Breast epithelium (tissue), 4 donors: ENCODE measurements at places on chromosomes 2 and 18.

DNA sequence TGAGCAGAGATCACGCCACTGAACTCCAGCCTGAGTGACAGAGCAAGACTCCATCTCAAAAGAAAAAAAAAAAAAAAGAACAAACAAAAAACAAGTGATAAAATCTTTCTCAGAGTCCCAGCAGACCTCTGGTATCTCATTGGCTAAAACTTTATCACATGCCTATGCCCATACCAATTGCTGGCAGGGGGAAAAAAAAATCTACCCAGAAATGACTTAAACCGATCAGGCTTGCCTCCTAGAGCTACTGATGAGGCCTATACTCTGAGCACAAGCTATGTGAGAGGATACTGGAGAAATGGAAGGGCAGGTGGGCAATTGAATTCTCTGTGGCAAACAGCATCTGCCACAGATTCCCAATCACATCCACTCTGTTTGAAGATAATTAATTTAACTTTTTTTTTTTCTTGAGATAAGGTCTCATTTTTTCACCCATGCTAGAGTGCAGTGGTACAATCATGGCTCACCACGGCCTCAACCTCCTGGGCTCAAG is 49.0 kb downstream of the FBXO36 start:
- DNase-seq: no peak

DNA sequence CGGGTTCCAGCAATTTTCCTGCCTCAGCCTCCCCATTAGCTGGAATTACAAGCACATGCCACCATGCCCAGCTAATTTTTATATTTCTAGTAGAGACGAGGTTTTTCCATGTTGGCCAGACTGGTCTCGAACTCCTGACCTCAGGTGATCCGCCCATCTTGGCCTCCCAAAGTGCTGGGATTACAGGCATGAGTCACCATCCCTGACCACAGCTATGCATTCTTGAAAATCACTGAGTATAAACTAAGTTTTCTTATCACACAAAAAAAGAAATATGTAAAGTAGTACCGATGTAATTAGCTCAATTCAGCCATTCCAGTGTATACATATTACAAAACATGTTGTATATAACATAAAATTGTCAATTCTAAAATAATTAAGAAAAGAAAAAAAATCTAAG is 232.7 kb downstream of the MBD2 start:
- DNase-seq: no peak

DNA sequence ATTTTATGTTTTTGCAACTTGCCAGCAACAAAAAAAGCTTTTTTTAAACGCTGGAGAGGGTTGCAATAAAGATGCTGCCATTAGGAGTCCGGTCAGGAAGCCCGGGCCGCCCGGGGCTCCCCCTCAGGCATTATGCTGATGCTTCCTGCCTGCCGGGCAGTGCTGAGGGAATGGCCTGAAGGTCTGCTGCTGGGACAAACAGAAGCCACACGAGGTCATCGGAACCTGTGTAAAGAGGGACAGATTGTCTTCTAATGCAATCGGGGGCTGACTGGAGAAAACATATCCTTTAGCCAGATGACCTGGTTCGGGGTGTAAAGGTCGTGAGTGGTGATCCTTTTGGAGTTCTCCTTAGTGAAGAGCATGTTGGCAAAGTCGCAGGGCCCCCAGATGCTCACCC is 2.3 kb downstream of the IMPA2 start:
- no peak for DNase-seq

DNA sequence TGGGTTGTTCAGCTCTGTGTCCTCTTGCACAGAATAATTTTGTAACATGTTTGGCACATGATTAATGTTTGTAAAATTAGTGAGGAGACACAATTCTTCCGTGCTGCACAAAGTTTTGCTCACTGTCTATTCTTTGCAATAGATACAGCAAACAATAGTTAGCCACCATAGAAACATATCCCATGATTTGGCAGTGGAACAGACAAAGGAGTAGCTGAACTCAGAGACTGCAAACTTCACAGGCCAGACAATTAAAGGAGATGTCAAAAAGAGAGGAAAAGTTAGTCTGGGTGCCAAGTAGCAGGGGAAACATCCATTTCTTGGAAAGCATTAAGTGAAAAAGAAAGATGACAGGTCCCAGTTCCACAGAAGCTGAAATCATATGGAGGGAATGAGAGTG is 267.4 kb upstream of the NRXN1 start:
- no peak for DNase-seq

GRCh38 chr2:70525032-70525431 is 28.6 kb downstream of the TGFA start:
- no peak for DNase-seq

DNA sequence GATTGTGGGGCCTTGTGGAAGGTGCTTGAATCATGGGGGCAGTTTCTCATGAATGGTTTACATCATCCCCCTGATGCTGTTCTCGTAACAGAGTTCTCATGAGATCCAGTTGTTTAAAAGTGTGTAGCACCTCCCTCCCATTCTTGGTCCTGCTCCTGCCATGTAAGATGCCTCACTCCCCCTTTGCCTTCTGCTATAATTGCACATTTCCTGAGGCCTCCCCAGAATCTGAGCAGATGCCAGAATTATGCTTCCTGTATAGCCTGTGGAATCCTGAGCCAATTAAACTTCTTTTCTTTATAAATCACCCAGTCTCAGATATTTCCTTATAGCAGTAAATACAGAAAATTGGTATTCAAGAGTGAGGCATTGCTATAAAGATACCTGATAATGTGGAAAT is 15.6 kb upstream of the WDR75 start:
- no peak for DNase-seq

- no peak for DNase-seq
These were observed 25.0 kb downstream of the TTC32 start for GRCh38 chr2:19876751-19877150.

GRCh38 chr2:12719400-12720277 is 2.9 kb downstream of the TRIB2 start:
- DNase-seq: no peak

- DNase-seq: no peak
These were observed 3.4 kb downstream of the LPIN1 start for GRCh38 chr2:11749646-11750349.

DNA sequence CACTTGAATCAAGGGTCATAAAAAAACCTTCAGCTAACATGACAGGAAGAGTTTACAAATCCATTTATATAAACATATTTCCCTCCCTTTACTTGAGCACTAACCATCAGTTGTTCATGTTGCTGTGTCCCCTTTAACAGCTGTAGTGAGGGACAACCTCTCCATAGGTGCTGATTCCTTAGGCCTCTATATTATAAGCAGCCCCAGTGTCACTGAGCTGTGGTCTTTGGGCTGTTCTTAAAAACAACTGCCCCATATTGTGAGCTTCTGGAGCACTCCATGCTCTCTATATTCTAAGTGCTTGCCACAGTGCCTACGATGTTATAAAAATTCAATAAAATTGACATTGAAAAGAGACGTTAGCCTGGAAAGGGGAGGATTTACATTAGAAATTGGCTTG is 175.3 kb downstream of the ZNF385B start:
- DNase-seq: no peak

GRCh38 chr18:22417496-22418188 is at the start of gene CTAGE1:
Gene CTAGE1 (minus strand): TSS chr18:22417915. CDS start chr18:22417811, 104 bp downstream.
- no peak for DNase-seq

GRCh38 chr2:236970656-236971010 is 115.1 kb upstream of the COPS8 start:
- no peak for DNase-seq

GRCh38 chr2:199902486-199903110 is 8.5 kb upstream of the C2orf69 start:
- DNase-seq: no peak

DNA sequence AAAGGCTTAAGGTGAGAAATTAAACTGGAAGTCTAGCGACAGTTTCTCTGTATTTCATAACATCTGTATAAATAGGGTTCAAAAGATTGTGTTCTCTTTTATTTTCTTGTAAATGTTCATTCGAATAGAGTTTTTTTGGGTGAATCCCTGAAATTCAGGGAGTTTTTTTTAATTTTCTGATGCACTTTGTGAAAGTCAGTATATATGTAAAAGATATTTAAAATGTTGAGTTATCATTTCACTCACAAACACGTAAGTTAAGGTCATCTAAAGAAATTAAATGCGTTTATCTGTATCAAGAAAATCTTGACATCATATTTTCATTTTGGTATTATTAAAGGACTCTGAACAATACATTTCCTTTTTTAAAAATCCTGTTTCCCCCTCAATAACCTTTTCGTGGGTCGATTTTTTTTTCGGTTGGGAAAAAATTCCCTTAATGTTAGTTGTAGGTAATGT is 3.4 kb downstream of the SP9 start:
- DNase-seq: no peak

DNA sequence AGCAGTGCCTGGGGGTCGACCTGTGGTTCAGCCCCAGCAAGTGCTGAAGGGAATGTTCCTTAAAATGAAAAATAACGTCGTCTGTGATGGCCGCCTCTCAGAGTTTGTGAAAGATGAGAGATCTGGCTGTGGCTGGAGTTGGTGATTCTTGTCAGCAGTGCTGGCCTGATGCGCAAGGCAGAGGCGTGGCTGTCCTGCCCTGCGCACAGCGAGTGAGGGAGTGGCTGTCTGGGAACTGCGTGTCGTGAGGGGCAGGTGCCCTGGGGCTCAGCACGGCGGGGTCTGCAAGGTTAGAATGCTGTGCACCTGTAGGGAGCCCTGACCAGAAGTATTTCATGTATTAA is 8.8 kb downstream of the NFATC1 start:
- DNase-seq: no peak

DNA sequence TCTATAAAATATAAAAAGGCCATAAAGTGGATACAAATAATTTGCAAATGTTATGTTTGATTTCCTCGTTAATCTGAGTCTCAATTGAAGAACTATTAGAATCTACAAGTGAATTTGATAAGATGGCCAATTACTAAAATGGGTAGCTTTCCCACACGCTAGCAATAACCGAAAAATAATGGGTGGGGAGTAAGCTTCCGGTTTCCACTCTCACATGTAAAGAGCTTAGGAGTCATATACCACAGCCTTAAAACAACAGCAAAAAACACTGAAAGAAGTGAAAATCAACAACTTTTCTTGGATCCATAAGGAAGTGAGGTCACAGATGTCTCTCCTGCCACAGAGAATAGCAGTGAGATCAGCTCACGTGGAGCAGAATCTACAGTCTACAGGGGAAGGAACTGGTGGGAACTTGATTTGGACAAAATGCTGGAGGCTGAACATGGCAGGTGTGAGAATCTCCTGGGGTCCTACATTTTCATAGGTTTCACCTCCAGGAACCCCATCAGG is 18.6 kb downstream of the THAP4 start:
- DNase-seq: no peak

- DNase-seq: peak; percentile 91
These were observed 59.1 kb downstream of the ARL4C start for GRCh38 chr2:234437642-234438304.

GRCh38 chr2:20303966-20304365 is 46.7 kb downstream of the PUM2 start:
- no peak for DNase-seq

- DNase-seq: no peak
These were observed 154.9 kb downstream of the AQP4 start for GRCh38 chr18:26710470-26711096.

GRCh38 chr18:35041815-35042387 is 688 bp downstream of the MAPRE2 start:
- no peak for DNase-seq

DNA sequence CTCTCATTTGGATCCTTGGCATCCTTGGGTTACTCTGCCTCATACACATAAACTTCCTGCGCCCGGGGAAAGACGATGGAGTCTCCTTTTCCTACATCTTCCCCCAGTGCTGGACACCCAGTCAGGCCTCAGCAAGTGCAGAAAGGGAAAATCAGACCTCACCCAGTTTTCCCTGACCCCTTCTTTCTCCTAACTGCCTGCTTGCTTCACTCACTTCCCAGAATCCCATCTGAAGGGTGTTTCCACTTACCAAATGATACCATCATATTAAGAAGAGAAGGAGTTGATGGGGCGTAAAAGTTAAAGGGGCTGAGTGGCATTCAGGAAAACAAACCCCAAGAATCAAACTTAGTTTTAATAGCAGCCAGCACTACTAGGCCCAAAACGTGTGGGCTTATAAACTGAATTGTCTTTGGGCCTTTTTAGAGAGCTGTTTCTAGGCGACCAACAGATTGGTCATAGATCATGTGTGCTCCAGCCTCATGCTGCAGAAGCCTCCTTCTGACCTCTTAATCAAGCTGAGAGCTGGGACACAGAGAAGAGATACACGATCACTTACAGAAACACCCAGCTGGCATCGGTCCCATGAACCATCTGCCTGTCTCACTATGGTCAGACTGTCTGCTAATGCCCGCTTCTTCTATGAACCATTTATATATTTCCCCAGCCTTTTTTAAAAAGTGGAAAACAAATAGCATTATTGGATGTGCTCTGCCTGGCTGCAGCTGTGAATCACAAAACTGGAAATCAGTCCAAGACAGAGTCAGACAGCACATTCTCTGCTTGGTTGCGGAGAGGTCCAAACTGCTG is 165.7 kb upstream of the SLC14A2 start:
- no peak for DNase-seq

DNA sequence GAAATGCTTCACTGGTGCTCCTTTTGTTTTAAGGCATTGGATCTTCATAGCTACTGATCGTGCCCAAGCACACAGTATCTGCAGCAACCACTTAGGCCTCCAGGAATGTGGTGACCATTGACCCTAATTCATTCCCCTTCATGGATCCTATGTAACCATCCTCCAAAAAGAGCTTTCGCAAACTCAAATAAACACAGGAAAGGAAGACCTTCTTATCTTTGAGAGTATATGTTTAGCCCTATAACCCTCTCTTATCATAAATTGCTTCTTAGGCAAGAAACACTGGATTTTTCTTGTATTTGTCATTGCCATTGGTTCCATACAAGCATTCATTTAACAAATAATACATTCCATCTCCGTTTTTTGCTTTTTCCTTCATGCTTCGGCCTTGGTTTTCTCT is 4.1 kb upstream of the TTR start:
- no peak for DNase-seq

DNA sequence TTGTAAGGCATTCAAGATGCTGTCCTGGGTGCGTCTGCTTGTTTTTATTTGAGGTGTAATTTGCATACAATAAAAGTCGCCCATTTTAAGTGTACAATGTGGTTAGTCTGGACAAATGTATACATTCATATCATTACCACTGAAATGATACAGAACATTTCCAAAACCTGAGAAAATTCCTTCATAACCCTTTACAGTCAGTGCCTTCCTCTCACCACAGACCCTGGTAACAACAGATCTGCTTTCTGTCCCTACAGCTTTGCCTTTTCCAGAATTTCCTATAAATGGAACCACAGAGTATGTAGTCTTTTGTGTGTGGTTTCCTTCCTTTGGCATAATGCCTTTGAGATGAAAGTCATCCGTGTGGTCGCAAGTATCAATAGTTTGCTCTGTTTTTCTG is 45.8 kb upstream of the NFU1 start:
- no peak for DNase-seq

DNA sequence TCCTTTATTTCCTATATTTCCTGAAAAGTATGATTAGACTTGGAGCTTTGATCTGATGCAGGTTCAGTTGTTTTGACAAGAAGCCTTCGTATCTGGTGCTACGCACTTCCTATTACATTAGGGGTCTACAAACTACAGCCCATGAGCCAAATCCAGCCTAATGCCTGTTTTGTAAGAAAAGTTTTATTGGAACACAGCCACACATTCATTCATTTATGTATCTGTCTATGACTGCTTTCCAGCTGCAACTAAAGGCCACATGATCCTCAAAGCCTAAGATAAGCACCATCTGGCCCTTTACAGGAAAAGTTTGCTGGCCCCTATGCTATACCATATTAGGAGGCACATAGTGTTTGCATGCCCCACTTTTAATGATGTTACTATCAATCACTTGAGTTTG is 26.0 kb downstream of the EIF2AK3 start:
- DNase-seq: no peak
